NAMALWA (cell line): ENCODE measurements at places on chromosomes 2 and 18.
A peak's percentile ranks its signal among the peaks of the same experiment; 100 is the strongest.

- no peak for DNase-seq
Observed at GRCh38 chr18:13628211-13628610, 98.1 kb downstream of the FAM210A start.

- DNase-seq: no peak
Observed at GRCh38 chr2:209146682-209147320, 277.0 kb upstream of the MAP2 start.

GRCh38 chr2:32706815-32707579 is 79.1 kb downstream of the TTC27 start:
- DNase-seq: no peak

GRCh38 chr18:73270920-73271634 is 403.3 kb upstream of the NETO1 start:
- no peak for DNase-seq

GRCh38 chr2:146370826-146371225 is 1474.0 kb upstream of the ACVR2A start:
- DNase-seq: no peak

DNA sequence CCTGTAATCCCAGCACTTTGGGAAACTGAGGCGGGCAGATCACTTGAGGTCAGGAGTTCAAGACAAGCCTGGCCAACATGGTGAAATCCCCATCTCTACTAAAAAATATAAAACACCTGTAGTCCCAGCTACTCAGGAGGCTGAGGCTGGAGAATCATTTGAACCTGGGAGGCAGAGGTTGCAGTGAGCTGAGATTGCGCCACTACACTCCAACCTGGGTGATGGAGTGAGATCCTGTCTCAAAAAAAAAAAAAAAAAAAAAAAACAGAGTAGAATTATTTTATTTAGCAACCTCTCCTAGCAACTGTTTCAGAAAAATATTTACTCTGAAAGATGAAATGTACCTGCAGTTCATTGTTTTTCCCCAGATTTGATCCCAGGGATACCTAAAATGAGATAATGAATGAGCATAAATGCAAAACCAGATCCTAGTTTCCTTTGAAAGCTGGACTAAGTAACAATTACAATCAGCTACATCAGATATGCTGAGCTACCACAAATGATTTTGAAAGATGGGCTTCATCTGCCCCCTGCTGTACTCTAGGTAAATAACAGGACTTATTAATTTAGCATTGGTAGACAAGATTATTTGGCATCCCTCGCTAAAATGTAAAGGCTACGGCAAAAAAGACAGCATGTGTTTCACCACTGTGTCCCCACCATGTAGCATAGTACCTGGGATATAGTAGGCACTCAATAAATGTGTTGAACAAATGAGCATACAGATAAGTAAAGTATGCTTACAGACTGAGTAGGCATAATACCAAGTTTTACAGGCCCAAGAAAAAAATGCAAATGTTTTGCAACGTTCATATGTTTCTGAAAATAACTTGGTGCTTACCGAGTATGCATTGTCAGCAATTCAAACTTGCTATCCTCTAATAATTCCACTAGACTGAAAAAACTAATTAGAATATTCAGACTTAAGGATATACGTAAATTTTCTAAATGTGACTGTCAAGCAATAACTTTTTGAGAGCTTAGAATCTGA is 102.5 kb downstream of the ATL2 start:
- DNase-seq: peak; percentile 81

DNA sequence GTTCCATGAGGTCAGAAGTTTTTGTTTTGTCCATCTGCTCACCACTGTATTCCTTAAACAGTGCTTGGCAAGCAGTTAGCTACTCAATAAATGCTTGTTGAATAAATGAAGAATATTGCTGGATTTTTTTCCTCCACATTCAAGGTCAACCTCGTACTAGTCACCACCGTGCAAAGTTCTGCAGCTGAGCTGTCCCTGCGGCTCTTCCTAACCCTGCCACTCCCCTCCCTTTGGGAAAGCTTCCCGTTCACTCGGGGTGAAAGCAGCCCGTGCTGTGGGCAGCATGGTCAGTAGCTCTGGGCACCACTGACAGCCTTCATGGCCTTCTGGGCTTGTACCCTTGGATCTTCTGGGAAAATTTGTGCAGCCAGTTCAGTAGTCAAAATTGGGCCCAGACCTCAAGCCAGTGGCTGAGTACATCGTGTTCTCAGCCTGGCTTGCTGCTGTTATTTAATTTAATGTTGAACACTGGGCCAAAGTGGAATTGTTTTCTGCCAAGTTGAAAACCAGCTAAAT is 469.3 kb upstream of the RAB12 start:
- DNase-seq: no peak

- no peak for DNase-seq
Observed at GRCh38 chr2:240639566-240639965, 14.3 kb downstream of the GPR35 start.

DNA sequence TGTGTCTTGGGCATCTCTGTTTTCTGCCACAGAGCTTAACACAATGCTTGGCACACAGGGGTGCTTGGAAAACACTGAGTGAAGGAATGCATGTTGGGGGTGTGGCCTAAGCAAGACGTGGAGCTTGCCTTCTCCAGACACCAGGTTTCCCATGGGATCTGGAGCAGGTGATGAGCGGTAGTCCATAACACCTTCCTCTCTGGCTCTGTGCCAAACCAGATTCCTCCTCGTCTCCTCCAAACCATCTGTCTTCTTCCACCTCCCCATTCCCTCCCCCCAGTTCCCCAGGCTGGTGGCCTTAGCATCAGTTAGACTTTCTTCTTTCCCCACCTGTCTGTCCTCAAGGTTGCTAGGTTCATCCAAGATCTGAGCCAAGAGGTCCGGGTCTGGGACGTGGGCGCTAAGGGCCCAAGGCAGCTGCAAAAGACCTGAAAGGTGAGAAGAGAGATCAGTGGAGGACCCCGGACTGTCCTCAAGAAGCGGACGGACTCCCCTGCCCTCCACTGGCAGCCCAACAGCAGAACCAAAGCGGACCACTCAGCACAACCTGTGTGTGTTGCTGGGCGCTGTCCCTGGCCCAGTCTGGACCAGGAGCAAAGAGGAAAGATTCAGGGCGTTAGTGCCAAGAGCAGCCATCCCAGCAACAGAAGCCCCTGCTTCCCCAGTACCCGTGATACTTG is 1.2 kb upstream of the ITM2C start:
- no peak for DNase-seq

GRCh38 chr2:140154706-140155105 is 1374.5 kb upstream of the NXPH2 start:
- no peak for DNase-seq

DNA sequence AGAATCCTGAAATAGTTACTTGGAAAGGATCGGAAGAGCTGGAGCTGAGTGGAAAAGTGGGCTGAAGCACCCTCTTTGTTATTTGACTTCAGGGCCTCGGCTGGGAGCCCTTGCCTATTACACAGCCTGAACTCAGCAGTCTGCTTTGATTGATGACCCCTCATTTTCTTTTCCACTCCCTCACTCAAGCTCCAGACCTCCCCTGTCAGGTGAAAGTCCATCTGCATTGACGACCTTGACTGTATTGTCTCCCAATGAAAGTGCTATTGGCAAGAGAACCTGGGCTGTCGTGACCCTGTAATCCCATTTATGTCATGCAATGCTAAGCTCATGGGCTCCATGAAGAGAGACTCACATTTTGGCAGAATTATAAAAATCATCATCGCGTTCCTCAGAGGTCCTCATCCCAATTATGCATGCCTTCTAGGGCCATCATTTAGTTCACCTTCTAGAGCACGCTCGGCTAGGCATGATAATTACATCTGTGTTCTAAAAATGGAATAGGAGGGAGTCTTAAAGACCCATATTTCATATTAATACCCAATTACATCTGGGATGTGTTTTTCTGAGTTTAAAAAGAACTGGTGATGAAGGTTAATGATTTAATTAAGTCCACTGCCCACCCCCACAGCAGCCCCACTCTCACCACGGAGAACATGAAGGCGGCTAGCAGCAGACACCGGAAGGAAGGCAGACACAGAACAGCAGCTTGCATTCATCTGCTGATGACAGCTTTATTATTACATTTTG is 472.5 kb downstream of the PID1 start:
- no peak for DNase-seq

- DNase-seq: no peak
Observed at GRCh38 chr18:32610176-32610575, 139.5 kb upstream of the GAREM1 start.

DNA sequence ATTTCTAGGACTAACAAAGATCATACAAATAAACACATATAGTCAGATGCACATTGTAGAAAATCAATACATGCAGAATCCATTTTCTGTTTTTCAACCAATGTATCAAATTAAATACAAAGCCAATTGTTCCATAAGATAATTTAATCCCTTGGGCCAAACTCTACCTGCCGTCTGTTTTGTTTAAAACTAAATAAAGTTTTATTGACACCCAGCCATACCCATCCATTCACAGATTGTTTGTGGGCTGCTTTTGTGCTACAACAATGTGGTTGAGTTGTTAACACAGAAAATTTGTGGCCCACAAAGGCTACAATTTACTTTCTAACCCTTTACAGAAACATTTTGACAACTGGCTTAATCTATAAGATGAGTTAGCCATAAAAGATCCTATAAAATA is 484.0 kb upstream of the ID2 start:
- no peak for DNase-seq

DNA sequence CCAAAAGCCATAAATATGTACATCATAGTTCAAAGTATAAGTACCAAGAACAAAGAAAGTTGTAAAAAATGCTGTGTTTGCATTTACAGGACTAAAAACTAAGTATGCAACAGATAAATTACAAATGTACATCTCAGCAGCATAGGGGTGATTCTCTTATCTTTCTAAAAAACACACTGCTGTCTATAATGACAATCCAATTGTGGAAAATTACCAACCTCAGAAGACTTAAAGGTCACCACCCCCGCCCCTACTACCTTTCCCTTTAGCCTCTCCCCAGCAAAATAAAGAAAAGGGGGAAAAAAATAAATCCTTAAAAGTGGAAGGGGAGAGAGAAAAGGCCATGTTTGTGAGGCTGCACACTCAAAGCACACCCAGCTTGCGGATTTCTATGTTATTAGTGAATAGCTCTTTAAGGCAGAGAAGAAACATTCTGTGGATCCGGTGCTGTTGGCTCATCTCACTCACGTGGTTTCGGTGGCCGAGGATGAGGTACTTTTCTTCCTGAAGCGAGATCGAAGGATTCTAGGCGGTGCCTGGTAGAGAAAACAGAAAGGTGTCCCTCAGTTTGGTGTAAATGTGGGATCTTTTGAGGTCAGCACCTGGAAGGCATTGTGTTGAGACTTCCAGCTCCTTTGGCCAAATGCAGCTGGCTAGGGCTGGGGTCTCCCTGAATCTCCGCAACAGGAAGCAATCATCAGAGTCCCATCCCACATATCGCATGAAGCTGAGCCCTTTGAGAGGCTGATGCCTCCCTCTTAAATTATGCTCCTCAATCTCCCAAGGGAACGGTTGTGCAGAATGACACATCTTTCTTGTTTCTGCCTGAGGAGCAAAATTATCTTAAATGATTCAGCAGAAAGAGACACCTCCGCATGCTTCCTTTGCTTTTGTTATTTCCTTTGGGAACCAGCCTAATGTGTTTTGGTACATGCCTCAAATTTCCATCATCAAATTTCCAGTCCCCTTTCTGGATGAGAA is 17.6 kb downstream of the MRPL35 start:
- DNase-seq: no peak

GRCh38 chr2:41129988-41130387 is 678.1 kb upstream of the SLC8A1 start:
- DNase-seq: no peak

GRCh38 chr2:72116081-72116533 is 31.6 kb downstream of the CYP26B1 start:
- peak; percentile 51 for DNase-seq

DNA sequence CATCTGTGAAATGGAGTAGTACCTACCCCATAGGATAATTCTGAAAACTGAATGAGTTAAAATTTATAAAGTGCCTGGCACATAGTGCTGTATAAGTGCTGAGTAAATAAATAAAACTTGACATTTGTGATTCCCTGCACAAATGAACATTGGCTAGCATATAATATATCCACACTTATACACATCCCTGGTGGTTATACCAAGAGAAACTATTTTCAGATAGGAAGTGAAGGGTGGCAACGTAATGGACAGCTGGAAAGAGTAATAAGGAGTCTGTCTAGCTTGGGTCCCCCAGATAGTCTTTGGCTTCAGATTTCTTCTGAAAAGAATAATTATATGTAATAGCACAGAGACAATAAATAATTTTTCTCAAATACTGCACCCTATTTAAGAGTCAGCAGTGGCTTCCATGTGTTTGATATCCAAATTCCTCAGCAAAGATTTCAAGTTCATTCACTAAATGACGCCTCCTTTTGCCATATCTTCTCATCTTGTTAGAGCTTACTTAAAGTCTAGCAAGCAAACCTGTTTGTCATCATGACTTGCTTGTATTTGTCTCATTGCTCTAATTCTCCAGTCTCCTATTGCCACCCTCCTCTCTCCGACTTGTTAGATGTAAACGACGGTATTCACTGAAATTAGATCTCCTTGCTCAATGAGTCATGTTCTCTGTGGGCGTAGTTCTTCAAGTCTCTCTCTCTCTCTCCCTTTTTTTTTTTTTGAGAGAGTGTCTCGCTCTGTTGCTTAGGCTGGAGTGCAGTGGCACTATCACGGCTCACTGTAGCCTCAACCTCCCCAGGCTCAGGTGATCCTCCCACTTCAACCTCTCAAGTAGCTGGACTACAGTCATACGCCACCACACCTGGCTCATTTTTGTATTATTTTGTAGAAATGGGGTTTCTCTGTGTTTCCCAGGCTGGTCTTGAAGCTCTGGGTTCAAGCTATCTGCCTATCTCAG is 8.7 kb upstream of the ADGRF3 start:
- DNase-seq: no peak

- DNase-seq: no peak
Observed at GRCh38 chr2:237434866-237435311, 20.9 kb upstream of the COL6A3 start.

DNA sequence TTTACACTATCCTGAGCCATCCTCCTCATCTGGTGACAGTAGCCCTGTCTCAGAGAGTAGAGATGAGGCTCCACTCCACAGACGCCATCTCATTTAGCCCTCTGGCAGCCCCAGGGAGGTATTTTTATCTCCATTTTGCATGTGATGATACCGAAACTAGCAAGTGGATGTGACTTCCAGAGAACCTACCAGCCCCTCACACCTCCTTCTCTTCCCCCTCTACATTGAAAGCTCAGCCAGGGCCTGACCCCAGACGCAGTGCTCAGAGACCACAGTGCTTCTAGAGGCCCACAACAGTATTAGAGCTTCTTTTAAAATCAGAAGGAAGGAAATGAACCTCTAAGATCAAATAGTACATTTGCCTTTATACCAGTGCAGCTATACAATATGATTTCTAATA is 8.3 kb downstream of the GYPC start:
- peak; percentile 49 for DNase-seq

- no peak for DNase-seq
Observed at GRCh38 chr2:215751200-215751910, 262.0 kb downstream of the MREG start.
